Regular cardiac myocyte (primary cell): ENCODE measurements at places on chromosomes 3 and 15. TPM values are rescaled to one million over a fixed set of nuclear protein-coding genes. Genes with fewer than 3 reads are reported as not detected.

CD80 gene
- total RNA-seq: 0.19 TPM in 1 of 2 replicates, not detected in the other

DUOXA1 gene
- 0.56 TPM in 1 of 2 replicates, not detected in the other for total RNA-seq

GREM1 gene
- 84.7 and 543 TPM in 2 replicates for total RNA-seq

B3GALNT1 gene
- total RNA-seq: 28.8 and 33.0 TPM in 2 replicates

CAMK2N2 gene
- not detected in 2 replicates for total RNA-seq

CCR3 gene
- total RNA-seq: not detected in 2 replicates

TFG gene
- 98.1 and 111 TPM in 2 replicates for total RNA-seq

CFAP91 gene
- total RNA-seq: 0.38 and 0.85 TPM in 2 replicates

MYZAP gene
- total RNA-seq: not detected in 2 replicates

SYNPR gene
- total RNA-seq: not detected in 2 replicates

UQCC5 gene
- total RNA-seq: 3.7 and 7.5 TPM in 2 replicates

TMEM207 gene
- not detected in 2 replicates for total RNA-seq

RASL12 gene
- 0.19 and 1.1 TPM in 2 replicates for total RNA-seq

IQCF5 gene
- not detected in 2 replicates for total RNA-seq

ERICH6 gene
- total RNA-seq: under 0.01 TPM in 1 of 2 replicates, not detected in the other

RHCG gene
- under 0.01 TPM in 2 replicates for total RNA-seq

TADA3 gene
- total RNA-seq: 44.8 and 65.2 TPM in 2 replicates

FOXB1 gene
- not detected in 2 replicates for total RNA-seq

PPARG gene
- total RNA-seq: 24.0 and 24.5 TPM in 2 replicates

GRK7 gene
- total RNA-seq: not detected in 2 replicates

CLDN18 gene
- total RNA-seq: not detected in 2 replicates

ALDH1A2 gene
- 4.5 and 8.8 TPM in 2 replicates for total RNA-seq

MOBP gene
- total RNA-seq: under 0.01 TPM in 1 of 2 replicates, not detected in the other

CYP11A1 gene
- total RNA-seq: 0.28 and 0.38 TPM in 2 replicates

LYZL4 gene
- 0.19 TPM in 1 of 2 replicates, not detected in the other for total RNA-seq

PRICKLE2 gene
- total RNA-seq: 11.9 and 27.3 TPM in 2 replicates

FANCI gene
- total RNA-seq: 12.7 and 43.5 TPM in 2 replicates

SLC2A2 gene
- not detected in 2 replicates for total RNA-seq

GOLGA6L24 gene
- not detected in 2 replicates for total RNA-seq
